Glomerular endothelial cell (primary cell): ENCODE measurements at places on chromosomes 1 and 21.

- no peak for DNase-seq
These were observed 7.0 kb downstream of the NAV1 start for GRCh38 chr1:201545851-201546492.

GRCh38 chr21:27094184-27094948 is 127.5 kb upstream of the ADAMTS5 start:
- DNase-seq = no peak

- no peak for DNase-seq
These were observed 129.6 kb downstream of the SYT2 start for GRCh38 chr1:202580619-202581018.

DNA sequence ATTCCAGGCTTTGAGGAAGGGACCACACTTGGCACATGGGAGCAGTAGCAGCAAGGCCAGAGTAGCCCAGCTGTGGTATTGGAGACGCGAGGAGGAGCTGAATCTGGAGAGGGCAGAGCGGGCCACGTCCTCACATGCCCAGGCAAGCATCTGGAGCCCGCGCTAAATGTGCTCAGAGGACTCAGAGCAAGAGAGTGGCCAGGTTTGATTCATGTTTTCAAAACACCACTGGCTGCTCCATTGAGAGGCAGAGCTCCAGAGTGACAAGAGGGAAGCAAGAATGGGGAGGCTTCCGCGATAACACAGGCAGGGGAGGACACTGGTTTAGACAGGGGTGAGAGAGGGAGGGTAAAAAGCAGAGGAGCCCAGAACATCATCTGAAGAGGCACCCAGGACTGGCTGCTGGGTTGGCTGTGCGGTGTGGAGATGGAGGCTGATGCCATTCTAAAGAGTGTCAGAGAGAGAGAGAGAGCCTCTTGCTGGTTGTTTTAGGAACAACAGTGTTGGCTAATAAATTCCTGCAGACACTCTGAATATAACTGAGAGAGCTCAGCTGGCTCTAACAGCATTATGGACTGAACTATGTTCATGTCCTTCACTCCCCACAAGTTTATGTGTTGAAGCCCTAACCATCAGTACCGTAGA is 32.3 kb downstream of the RCAN1 start:
- peak; percentile 14 for DNase-seq

- DNase-seq = no peak
These were observed 1.9 kb upstream of the CCDC30 start for GRCh38 chr1:42461196-42461595.

DNA sequence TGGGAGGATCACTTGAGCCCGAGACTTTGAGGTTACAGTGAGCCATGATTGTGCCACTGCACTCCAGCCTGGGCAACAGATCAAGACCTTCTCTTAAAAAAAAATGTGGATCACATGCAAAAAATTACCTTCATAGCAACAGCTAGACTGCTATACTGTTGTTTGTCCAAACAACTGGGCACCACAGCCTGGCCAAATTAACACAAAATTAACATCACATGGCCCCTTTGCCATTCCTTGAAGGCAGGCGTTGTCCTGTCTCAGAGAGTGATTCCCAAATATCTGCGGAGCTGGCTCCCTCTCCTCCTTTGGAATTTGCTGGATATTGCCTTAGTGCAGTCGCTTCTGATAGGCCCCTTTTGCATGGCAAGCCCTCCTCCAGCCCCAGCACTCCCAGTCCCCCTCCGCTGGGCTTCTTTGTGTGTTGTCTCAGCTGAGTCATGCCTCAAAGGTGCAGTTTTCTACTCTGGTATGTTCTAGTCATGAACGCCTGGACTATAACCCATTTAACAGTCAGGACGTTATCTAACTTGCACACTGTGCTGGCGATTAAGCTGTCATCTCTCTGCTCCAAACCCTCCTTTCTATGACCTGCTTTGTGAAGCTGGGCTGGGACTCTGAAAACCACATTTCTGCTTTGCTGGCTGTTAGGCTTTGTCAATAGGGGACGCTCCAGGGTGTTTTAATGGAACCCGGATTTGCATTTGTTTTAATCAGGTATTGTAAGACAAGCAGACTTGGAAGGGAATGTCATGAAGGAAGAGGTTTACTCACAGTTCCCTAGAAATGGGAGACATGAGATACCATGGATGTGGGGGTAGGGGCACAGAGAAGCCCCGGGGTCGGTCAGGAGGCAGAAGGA is 20.1 kb upstream of the HPCAL4 start:
- DNase-seq = no peak

GRCh38 chr1:57363165-57363564 is 60.7 kb downstream of the DAB1 start:
- no peak for DNase-seq

- DNase-seq = no peak
These were observed 16.5 kb downstream of the SLC27A3 start for GRCh38 chr1:153791648-153792253.

GRCh38 chr1:28392027-28392652 is 22.6 kb downstream of the PHACTR4 start:
- no peak for DNase-seq

DNA sequence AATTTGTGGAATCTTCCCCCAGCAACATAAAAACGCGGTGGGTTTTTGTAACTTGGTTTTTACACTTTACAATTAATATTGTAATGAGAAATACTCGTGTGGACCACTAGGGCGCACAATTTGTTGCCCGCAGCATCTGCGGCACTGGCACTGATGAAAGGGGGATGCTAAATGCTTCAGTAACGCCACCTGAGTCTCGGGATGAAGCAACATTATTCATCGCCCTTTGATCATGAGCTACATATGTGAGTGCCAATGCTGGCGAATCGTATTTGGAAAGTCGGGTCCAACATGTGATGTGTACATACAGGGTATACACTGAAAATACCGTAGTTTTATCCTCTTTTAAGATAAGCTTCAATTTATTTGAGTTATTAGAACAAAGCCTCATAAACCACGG is 34.2 kb upstream of the COX20 start:
- no peak for DNase-seq

DNA sequence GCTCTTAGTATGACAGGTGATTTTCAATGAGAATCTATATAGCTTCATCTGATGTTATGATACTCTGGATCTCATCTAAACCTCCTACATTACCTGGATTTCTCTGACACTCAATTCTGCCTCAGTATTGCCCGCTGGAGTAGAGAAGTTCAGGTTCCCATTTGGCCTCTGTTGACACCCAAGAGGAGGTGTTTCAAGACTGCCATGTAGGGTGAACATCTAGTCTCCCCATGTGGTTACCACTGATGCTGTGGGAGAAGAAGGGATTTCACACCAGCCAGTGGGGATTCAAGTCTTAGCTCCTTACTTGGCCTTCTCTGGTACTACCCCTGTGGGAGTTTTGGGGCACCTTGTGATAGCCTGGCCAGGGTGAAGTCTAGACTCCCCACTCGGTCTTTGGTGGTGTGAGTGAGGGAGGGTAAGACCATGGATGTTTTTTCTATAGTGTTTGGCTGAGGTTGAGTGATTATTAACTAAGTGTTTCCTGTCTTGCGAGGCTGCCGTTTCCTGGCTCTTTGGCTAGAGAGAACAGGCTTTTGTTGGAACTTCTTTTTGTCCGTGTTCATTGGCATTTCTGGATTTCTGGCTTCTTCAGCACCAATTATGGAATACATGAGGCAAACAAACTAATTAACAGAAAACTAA is 90.7 kb downstream of the RHOU start:
- DNase-seq = no peak

GRCh38 chr21:43467785-43468184 is 40.9 kb upstream of the SIK1 start:
- DNase-seq = no peak

DNA sequence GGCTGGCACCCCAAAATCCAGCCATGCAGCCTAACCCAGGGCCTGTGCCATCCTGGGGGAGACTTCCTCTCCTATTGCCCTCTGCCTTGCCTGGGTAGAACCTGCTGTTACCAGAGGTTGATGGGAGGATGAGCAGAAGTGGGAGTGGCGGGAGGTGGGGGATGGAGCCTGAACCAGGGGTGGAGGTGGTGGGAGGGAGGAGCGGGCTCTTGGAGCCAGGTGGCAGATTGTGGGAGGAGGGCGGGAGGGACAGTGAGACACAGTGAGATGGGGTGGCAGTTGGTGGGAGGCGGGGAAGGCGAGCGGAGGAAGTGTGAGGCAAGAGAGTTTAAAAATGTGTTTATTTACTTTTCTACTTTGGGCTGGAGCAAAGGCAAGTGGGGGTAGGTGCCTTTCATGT is 87.3 kb downstream of the KCNJ6 start:
- DNase-seq = no peak

GRCh38 chr1:180945551-180945950 is 32.9 kb downstream of the KIAA1614 start:
- no peak for DNase-seq

DNA sequence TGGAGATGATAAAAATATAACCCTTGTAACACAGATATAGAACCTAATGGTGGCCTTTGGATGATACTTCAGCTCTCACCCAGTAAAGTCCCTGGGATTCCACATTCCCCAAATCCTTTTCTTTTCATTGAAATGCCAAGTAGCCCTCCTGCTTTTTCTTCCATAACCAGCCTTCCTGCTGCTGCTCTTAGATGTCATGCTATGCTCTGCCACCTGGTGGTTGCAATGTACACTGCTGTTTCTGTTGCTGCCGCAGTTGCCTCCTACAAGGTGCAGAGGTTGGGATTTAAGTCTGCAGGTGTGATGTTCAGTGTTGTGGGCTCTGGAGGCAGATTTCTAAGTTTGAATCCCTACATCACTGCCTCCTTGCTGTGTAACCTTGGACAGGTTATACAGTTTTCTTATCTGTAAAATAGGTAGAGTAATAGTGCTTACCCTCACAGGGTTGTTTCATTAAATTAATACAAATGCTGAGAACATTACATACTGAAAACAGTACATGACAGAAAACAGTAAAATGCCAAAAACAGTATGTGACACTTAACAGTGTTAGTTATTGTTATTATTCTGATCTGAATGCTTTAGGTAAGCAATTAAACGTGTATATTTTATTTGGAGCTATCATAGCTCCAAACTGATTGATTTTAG is 64.3 kb downstream of the CAMSAP2 start:
- peak; percentile 63 for DNase-seq

DNA sequence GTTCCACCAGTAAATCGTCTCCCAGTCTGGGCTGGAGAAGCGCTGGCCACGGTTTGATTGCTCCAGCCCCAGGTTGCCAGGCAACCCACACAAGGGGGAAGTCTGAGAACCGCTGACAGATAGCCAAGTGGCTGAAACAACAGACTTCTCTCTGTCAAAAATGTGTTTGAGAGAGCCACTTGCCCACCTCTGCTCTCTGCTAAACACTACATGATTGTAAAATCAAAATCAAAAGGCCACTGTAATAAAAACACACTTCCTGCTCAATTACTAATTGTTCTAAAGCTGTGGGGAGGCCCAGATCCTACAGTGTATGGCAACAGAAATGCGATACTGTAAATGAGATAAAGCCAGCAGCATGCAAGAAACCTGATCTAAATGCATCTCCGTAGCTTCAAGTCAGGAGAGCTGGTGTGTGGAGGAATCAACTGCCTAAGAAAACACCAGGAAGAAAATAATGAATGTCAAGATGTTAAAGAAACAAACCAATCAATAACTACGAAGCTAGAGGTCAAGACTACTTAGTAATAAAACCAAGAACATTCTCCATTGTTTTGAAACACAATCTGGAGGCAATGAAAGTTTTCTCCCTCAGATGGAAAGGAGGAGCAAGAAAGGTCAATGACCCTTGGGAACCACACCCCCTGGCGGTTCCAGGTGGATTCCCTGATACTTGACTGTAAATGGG is 121.2 kb downstream of the SLC45A1 start:
- no peak for DNase-seq

DNA sequence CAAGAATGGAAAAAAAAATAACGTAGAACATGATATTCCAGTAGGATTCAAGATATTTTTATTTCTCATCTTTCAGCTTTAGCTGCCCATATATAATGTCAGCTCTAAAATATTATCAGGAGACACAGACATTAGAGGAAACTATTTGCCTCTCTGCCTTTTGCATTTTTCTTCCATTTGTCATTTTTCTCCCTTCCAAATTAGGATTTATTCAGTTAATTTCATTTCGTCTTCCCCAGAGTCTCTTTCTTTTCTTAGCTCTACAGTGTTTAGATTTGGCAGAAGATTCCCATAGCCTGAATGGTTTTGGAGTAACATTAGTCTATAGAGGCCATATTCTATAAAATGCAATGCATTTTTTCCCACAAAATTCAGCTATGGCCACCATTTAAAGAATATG is 5.1 kb upstream of the ENAH start:
- no peak for DNase-seq

DNA sequence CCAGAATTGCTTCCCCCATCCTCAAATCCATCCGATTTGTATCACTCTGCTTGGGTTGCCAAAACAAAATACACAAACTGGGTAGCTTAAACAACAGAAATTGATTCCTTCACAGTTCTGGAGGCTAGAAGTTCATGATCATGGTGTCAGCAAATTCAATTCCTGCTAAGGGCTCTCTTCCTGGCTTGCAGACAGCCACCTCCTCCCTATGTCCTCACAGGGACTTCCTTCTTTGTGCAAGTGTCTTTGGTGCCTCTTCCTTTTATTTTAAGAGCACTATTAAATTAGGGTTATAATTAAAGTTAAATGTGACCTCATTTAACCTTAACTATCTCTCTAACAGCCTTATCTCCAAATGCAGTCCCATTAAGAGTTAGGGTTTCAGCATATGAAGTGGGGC is 112.8 kb downstream of the PLPP3 start:
- no peak for DNase-seq

DNA sequence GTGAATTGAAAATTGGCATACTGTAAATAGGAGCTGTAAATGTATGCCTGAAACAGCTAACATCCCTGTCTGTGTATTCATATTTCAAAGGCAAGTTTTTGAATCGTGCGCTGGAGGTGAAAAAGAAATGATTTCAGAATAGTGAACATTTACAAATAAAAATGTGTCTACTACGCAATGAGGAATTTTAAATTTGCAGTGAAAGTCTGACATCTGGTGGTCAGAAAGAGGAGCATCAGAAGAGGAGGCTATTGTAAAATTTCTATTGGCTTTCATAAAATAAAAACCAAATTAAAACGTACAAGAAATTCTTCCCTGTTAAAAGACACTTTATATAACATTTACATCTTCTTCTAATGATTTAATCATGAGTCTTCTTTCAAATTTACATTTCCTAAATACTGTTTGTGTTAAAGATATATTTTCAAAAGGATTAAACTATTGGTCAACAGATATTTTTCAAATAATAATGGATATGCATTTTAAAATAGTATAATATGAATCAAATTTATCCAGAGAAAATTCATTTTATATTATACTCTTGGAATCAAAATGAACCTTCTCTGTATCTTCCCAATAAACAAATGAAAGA is 113.7 kb upstream of the RRP15 start:
- DNase-seq = no peak

- no peak for DNase-seq
These were observed 11.2 kb downstream of the CSDE1 start for GRCh38 chr1:114746450-114747121.

- no peak for DNase-seq
These were observed 135.0 kb downstream of the LHX4 start for GRCh38 chr1:180365039-180365438.

- peak; percentile 31 for DNase-seq
These were observed 36.6 kb downstream of the RABIF start for GRCh38 chr1:202852163-202852904.
